ENCODE measurements at places on chromosomes 5 and 9.
A peak's percentile ranks its signal among the peaks of the same experiment; 100 is the strongest.

GRCh38 chr9:91315191-91315590 is 46.5 kb downstream of the AUH start:
- DNase-seq, result no peak

DNA sequence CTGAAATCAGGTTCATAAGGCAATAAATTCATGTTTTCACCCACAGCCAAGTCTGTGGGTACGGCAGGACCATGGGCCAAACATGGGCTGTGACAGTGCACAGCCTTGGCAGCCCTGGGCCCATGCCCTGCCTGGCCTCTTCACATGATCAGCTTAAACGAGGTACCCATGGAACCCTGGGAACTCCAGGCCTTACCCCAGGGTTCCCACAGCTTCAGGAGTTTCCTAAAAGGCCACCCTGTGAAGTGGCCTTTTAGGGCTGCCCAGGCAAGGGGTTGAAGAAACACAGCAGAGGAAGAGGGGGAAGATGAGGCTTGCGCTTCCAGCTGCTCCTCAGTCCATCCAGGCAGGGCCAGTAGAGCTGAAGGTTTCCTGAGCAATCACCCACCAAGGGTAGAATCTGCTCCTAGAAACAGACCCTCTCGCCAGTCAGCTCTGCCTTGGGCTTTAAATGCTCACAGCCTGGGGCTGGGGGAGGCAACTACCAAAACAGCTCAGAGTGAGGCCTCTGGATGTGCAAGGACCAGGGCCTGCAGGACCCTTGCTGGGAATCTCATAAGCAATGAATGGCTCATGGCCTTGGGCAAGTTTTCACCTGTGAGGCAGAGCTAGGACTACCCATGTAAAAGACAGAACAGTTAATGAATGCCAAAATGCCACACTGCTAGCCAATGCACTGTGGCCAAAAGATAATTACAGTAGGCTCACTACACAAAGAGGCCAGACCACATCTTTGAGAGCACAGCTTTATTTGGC is 79.3 kb upstream of the LRRTM2 start:
- no peak for DNase-seq

DNA sequence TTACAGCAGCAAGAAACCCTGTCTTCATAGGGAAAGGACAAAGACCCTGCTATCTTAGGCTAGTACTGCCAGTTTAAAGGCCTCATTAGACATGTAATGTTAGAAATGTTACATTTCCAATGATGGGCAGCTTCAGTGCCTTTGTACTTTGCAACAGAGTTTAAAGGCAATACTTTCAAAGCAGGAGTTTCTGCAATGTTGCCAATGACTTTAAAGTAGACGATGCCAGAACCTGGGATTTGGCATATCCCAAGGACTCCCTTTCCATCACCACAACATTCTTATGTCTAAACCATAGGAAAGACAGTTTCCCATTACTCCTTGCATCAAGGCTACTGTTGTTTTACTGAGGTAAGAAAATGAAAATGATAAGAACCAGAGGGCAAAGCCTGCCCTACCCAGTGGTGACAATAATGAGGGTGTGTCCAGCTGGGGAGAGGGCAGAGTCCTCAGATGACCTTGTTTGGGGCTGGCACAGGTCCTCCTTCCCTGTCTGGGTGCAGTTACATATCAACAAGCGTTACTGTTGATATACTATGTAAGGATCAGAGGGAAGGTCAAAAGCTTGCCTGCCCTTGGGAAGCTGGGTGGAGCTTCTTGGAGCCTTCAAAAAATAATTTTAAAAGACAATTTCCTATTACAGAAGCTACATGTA is 27.5 kb upstream of the MLANA start:
- DNase-seq, result no peak

DNA sequence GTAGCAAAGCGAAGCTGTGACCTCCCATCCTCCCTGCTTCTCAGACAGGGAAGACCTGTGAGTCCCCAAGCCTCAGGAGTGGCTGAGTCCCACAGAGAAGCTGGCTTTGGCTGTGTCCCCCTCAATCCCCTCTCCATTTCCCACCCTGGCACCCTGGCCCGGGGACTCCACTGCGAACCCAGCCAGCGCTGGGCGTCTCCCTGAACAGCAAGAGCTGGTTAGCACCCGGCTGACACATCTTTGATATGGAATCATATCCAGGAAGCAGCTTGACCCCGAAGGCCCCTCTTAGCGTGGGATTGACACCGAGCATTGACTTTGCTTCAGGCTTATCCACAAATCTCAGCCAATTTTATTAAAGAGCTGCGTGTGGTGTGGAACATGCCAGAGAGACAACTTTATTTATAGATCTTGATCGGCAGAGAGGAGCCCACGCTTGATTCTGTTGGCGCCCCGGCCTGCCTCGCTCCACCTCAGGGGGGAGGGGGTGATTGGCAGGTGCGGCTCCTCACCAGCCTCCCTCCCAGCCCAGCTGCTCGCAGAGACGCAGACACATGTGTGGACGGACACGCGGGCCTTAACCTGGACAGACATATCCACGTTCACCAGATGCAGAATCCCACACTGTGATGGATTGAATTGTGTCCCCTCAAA is 120.7 kb upstream of the MVB12B start:
- DNase-seq, result no peak

- peak; percentile 53 for DNase-seq
Observed at GRCh38 chr5:143824851-143825720, 13.1 kb downstream of the HMHB1 start.

DNA sequence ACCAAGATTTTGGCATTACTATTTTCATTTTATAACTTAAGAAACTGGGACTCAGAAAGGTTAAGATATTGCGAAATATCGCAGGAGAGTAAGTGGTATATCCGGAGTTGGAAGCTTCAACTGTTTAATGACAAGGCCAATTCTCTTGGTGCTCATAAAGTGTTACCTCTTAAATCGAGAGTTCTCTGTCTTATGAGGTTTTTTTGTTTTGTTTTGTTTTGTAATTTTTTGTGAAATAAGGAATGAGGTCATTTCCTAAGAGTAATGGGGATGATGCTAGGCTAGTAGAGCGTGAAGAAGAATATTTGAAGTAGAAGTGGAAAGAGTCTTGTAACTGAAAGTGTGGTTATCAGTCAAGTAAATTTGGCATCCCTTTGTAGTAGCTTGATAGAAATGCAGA is 183.2 kb upstream of the DAB2 start:
- no peak for DNase-seq

Measured in NCI-H226 (cell line).